Stimulated activated CD8-positive, alpha-beta memory T cell treated with anti-CD3 and anti-CD28 coated beads, Interleukin-4, amount 100 ng/mL, for 1 hour (primary cell): ENCODE measurements at places on chromosomes 2 and 18.

GRCh38 chr2:224382973-224383555 is 18.8 kb downstream of the FAM124B start:
- DNase-seq: no peak

GRCh38 chr18:63975628-63976027 is 5.7 kb downstream of the SERPINB8 start:
- DNase-seq: no peak

GRCh38 chr2:43068041-43068533 is 158.3 kb downstream of the ZFP36L2 start:
- DNase-seq: no peak

DNA sequence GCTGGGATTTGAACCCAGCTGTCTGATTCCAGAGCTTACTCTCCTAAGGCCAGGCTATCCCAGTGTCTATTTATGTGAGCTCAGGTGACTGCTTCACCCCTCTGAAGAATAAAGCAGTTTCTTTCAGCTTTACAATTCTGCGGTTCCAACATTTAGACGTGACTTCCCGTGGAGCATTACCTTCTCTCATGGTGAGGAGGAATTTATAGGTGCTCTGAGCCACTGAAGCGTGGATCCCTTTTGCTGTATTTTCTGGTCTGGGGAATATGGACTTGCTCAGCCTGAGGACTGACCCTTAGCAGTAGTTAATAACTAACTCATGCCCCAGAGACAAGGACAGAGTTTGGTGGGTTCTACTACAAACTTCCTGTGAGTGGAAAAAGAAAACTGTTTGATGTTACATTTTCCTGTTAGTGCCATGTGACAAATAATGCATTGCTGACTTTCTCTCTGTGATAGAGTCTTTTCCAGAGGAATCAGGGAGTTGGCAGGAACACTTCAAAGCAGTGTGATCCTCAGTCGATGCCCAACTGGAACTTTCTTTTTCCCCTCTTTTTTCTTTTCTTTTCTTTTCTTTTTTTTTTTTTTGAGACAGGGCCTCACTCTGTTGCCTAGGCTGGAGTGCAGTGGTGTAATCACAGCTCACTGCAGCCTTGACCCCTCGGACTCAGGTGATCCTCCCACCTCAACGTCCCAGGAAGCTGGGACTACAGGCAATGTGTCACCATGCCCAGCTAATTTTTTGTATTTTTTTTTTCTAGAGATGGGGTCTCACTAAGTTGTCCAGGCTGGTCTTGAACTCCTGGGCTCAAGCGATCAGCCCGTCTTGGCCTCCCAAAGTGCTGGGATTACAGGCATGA is 21.9 kb downstream of the CASP10 start:
- DNase-seq: no peak

DNA sequence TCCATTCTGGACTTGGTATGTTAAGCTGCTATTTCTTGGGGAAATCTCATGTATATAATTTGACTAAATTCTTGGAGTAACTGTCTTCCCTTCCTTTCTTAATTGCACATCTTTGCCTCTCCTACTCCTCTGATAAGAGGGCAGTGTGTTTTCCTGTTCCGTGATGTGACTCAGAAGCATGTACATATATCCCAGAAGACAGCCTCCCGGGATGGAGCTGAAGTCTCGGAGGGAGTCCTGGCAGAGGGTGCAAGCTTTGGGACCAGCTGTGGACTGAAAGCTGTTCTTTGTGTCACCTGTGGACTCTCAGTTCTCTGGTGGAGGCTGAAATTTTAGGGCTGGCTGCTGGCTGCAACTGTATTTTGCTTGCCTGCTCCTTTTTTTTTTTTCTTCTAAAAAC is 54.7 kb upstream of the MGAT5 start:
- no peak for DNase-seq

DNA sequence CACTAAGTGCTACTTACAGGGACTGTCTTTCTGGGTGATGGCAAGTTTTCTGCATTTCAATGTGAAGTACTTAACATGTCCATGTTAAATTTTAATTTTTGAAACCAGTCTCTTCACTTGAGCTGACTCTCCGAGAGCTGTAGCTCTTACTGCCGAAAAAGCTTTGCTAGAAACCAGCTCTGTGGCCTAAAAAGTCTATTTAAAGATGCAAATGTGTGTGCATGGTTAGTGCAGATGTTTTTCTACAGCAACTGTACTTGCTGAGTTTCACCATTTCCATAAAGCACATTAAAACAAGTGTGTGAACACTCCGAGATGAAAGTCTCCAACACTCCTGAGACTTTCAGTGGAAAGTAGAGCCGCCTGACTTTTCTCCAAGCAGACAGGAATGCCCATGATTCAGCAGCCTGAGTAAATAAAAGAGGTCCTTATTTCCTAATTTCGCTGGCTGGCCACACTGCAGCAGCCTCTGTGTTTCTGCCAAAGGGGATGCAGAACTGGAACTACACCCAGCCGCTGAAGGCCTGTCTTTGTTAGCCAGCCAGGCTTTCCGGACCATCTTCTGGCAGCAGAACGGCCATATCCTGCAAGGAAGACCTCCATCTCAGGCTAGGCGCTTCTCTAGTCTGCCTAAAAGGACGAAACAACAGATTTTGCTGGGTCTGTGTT is 121.2 kb downstream of the ZNF521 start:
- no peak for DNase-seq

GRCh38 chr2:108936076-108936864 is 52.8 kb downstream of the EDAR start:
- DNase-seq: no peak

DNA sequence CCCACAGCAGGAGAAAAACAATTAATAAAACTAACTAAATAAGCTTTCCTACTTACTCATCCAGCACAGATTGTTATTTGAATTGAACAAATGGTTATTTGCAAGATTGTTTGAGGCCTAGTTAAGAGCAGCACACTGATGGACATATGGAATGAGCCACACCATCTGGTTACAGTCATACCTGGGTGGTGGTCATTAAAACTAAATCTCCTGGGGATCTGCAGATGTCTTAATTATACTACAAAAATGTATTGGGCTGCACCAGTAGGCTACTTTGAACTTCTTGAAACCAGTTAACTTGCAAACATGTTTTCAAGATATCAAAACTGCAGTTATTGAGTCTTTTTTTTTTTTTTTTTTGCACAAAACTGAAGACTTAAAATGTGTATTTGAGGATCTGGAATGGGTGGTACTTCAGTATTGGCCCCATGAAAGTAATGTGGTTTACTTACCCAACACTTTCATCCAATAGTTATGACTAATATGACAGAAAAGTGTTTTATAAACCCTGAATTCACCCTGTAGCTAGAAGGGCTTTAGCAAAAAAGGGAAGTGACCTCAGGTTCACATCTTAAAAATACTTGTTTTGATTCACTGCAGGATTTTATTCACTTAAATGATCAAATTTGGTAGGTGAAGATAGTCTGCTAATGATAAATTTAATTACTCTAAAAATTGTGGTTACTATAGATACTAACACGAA is 10.8 kb downstream of the AGFG1 start:
- DNase-seq: no peak

- no peak for DNase-seq
Observed at GRCh38 chr2:29238497-29238896, 123.3 kb downstream of the CLIP4 start.

DNA sequence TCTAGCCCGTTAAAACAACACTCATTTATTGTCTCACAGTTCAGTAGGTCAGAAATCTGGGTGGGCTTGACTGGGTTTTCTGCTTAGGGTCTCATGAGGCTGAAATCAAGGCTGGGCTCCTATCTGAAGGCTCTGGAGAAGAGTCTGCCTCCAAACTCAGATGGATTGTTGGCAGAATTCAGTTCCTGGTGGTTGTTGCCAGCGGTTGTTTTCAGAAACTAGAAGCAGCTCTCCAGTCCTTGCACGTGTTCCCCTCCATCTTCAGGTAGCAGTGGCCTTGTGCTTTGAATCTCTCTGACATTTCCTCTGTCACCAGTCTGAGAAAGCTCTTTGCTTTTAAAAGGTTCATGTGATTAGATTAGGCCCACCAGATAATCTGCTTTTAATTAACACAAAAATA is 20.1 kb upstream of the FN1 start:
- no peak for DNase-seq

GRCh38 chr2:54940723-54941122 is 109.5 kb downstream of the RTN4 start:
- DNase-seq: no peak

DNA sequence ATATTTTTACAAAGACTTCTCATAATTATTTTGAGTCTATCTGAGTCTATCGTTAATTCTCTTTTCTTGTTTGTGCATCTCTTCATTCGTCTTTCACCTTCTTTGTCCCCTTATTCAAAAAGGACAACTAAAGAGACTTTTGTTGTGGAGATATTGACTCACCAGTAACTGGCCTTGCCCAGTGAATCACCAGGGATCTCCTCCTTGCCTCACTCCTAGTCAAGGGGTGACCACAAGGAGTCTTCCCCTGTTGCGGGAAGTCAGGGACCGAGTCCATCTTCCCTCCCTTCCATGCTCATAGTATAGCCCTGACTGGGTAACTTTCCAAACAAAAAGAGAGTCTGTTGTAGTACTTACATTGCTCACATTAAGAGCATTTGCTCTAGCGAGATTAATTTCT is 158.9 kb downstream of the NEB start:
- DNase-seq: no peak

DNA sequence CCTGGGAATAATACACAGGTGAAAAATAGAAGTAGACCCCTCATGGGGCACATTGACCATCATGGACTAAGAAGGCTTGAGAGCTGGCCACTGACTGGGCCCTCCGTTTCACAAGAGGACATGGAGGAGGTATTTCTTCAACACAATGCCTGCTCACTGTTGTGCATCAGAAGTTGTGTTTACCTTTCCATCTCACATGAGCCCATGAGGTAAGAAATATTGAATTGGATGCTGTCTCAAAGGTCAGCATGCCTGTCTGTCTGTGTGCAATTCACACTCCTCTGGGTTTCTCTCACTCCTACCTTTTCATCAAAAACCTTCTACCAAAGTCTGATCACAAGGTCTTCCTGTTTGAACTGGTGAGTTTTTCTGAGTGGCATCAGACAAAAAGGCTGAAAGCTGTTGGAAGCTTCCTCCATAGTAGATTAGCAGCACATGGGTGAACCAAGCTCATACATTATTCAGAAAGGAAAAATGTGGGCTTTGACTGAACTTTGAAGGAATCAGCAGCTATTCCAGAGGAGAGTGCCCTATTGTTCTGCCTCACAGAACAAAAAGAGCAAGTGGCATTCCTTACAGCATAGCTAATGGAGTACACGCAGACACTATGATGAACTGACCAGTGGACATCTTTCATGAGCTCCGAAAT is 143.2 kb upstream of the RND3 start:
- DNase-seq: no peak

DNA sequence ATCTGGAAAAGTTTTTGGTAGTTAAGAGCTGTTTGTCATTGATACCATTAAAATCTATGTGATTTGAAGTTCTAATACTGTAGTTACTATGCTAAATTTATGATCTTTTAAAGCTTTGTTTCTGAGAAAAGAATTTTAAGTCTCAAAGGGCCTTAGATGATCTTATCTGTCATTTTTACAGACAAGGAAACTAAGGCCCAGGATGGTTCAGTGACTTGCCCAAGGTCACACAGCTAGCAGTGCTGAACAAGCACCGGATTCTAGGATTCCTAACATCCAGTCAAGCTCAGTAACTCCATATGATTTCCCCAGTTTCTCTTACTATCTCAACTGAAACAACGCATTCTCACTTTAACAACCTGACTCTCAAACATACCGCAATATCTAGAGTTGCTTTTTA is 37.7 kb downstream of the PELI1 start:
- DNase-seq: no peak

DNA sequence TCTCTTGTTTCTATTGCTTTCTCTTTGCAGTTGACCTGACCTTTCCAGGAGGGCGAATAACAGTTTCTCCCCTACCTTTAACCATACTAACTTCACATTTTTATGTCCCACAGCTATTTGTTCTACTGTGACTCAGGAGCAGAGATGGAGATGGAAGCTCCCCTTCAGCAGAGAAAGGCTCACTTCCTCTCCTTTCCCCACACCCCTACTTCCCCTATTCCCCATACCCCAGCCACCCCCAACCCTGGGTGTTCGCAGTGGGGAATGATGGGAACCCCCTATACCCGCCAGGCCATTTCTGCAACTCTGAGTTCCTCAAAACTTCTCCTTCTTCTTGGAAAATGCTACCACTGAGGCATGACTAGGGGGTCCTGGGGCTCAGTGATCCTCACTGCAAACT is 285.4 kb upstream of the MGAT5 start:
- DNase-seq: no peak

DNA sequence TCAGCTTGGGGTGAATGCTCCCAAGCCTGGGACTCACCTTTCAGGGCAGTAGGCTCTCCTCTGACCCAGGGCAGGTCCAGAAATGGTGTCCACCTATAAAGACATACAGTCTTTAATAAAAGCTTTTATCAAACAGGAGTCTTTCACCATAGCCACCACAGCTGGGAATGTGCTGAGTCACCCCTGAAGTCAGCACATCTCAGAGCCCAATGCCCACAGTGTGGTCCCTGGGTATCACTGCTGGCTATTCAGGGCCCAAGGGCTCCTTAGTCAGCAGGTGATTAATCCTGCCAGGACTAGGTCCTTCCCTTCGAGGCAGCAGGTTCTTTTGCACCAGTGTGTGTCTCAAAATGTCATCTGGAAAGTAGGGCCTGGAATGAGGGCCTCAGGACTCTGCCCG is 181.9 kb downstream of the MEMO1 start:
- DNase-seq: no peak

DNA sequence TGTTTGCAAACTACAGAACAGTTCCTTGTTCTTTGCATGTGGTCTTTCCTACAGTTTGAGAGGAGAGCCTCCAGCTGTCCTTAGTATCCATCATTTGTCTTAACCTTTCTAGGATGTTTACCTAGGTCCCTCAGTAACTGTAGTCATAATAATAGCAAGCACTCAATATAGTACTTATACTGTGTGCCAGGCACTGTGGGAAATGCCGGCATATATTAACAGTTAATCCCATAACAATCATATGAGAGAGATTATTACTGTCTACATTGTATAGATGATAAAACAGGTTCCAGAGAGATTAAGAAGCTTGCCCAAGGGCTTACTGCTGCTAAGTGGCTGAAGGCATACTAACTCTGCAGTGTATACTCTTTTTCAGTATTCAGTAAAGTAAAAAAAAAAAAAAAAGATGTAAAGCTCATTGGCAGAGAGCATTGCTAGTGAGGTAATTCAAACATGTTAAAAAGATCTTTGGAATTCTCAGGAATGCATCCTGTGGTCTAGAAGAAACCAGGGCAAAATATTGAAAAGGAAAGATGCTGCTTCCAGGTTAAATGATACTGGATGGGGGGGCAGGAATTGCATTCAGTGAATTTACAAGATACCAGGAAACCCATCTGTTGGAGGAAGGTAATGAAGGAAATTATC is 72.3 kb downstream of the SPTBN1 start:
- no peak for DNase-seq

GRCh38 chr2:234792621-234793022 is 159.2 kb upstream of the SH3BP4 start:
- no peak for DNase-seq
